ENCODE measurements at places on chromosomes 1 and 21.

- DNase-seq, result no peak
Measured at GRCh38 chr1:230293390-230293700, 132.8 kb downstream of the PGBD5 start.

DNA sequence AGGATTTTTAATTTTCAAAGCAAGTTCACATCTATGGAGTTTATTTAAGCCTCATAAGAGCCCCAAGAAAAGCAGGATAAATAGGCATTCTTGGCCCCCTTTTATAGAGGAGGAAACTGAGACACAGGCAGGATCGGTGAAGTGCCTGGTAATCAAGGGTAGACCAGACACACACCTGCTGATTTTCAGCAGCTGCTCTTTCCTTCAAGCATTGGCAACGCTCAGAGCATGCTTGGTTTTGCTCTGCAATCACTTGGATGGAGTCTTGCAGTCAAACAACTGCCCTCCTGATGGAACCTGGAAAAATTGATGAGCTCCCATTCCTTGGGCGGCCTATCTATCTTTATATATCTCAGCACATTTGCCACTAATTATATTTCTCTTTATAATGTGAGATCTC, 478.9 kb upstream of the CAMK1G start:
- no peak for DNase-seq

- DNase-seq, result no peak
Measured at GRCh38 chr1:220031287-220031686, 15.0 kb downstream of the EPRS1 start.

GRCh38 chr1:232769733-232770132, 35.5 kb upstream of the MAP10 start:
- no peak for DNase-seq

DNA sequence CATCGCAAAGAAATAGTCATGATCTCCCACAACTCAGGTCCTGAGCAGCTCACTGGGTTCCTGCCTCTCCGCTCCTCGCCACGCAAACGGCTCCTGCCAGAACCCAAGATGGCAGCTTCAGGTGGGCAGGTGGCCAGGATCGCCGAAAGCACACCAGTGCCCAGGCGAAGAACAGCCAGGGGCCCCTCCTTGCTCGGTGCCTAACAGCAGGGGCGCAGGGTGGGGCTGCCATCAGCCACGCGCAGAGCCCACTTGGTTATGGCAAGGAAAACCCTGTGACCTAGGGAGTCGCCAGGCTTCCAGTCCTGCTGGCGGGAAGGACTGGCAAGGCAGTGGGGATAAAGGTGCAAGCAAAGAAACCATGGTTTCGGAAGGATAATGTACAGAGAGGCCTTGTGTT, 47.5 kb downstream of the ARID4B start:
- no peak for DNase-seq

DNA sequence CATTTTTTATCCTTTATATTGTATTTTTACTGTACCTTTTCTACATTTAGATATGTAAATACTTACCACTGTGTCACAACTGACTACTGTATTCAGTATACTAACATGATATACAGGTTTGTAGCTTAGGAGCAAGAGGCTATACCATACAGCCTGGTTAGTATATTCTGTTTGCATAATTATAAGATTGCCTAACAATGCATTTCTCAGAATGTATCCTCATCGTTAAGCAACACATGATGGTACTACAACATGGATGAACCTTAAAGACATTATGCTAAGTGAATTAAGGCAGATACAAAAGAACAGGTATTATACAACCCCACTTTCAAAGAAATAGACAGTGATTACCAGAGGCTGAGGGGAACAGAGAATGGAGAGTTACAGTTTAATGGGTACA, 62.7 kb downstream of the RUSC1 start:
- no peak for DNase-seq

DNA sequence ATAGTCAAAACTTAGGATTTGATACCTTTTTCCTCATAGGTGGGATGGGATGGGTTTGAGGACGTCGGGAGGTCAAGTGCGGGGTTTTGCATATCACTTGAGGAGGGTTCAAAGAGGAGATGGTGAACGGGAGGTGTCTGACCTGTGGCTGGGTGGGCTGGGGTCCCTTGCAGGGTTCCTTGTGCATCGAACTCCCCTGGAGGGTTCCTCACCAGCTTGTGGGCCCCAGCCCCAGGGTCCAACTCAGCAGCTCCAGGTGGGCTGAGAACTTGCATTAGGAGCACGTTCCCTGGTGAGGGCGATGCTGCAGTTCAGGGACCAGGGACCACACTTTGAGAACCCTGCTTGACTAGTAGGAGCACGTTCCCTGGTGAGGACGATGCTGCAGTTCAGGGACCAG, 23.2 kb downstream of the TRPM2 start:
- DNase-seq, result no peak

DNA sequence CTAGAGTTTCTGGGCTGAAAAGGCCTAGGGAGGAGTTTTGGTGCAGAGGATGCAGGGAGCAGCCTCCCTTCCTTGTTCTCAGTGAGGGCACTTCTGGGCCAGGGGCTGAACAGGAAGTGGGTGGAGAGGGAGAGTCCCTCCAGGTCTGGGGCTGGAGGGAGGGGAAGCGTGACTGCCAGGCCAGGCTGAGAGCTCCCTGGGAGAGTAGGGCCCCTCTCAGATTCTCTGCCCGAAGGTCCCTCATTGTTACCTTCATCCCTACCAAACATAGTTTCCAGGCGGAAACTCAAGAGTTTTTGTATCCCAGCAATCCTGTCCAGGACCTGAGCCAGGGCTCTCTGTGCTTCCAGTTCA, 36.8 kb downstream of the CITED4 start:
- DNase-seq, result no peak

GRCh38 chr1:15432324-15432723, 5.9 kb upstream of the CTRC start:
- DNase-seq, result no peak

DNA sequence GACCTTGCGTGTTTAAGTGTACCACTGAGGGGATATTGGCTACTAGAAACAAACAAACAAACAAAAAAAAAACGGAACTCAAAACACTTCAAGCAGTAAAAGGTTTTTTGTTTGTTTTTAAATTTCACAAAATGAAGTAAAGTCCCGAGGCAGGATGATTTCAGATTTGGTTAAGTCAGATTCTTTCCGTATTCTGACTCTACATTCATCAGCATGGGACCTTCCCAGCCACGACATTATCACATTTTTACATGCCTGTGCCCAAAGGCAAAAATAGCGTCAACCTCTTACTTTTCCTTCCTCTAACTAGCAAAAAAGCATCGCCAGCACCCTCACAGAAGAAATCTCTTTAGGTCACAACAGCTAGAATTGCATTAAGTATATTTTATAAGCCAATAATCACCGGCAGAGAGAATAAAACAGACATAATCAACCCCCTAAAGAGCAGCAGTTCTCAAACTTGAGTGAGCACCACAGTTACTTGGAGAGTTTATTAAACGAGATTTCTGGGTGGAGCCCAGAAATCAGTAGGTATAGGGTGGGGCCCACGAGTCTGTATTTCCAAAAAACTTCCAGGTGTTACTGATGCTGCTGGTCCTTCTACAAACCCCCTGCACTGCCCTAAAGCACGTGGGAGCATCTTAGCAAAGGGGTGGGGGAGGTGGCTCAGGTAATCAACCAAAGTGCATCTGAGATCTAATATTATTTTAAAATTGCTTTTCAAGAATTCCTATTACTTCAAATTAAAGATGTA, 227.6 kb downstream of the RGS7 start:
- DNase-seq, result no peak

DNA sequence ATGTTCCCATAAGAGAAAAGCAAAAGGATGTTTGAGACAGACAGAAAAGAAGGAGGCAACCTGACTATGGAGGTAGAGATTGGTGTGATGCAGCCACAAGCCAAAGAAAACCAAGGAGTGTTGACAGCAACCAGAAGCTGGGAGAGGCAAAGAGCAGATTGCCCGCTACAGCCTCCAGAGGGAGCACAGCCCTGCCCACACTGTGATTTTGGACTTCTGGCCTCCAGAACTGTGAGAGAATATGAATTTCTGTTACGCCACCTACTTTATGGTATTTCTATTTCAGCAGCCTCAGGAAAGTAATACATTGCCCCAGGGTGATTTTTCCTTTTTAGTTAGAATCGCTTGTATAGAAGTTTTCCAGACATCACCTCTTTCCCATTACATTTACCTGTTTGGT, 28.4 kb downstream of the SLAMF6 start:
- DNase-seq, result no peak

DNA sequence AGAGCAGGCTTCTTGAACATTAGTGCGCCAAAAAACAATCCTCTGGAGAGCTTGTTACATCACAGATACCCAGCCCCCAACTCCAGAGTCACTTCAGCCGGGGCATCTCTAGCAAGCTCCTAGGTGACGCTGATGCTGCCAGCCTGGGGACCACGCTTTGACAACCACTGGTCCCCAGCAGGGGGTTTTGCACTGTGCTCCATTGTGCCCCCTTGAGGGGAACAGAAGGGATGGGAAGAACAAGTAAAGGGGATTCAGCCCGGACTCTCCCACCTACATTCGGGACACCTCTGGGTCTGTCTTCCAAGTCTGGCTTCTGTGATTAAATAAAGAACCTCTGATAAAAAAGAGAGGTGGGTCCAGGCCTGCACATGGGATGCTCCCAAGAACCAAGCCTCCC, 60.4 kb downstream of the ATP5PO start:
- DNase-seq, result no peak

GRCh38 chr1:62613890-62614289, 16.6 kb downstream of the ANGPTL3 start:
- DNase-seq, result no peak

GRCh38 chr21:45022348-45022675, 52.1 kb upstream of the ADARB1 start:
- no peak for DNase-seq

Data from foreskin keratinocyte (primary cell).